ENCODE measurements at places on chromosomes 2 and 18.

DNA sequence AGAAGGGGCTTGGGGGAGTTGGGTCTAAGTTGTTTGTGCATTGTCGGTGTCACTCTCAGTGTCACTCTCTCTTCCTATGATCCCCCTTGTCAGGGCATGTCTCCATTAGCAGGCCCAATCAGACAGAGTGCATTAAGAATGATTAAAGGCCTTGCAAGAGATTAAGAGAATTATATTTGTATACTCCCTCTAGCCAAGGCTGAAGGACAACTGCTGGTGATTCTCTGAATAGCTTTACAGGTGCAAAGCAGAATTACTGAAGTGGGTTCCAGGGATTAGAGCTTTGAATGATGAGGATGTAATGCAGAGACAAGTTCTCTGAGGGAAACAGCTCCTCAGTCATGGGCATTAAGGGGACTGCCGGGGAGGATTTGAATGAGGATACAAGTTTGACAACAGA, 104.8 kb upstream of the LGALSL start:
- no peak for DNase-seq

DNA sequence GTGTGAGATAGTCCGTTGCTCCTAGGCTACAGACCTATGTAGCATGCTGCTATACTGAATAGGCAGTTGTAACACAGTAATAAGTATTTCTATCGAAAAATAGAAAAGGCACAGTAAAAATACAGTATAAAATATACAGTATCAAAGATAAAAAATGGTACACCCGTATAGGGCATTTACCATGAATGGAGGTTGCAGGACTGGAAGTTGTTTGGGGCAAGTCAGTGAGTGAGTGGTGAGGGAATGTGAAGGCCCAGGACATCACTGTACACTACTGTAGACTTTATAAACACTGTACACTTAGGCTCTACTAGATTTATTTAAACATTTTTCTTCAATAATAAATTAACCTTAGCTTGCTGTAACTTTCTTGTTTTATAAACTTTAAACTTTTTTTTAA, 3.5 kb downstream of the MAP3K20 start:
- DNase-seq, result no peak

DNA sequence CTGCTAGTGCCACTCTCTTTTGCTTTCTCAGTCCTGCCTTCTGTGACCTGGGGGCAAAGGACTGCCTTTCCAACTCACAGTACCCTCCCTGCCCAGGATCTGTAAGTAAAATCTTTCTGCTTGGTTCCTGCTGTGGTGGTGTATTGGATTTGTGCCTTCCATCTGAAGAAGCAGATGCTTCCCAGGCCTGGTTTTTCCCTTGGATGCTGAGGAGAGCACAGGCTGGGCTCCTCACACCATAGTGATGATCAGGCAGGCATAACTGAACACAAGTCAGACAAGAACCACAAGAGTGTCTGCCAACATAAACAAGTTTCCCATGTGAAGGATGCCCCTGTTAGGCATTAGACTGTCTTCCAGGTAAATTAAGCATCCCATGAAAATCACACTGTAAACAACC, 121.3 kb upstream of the NRXN1 start:
- DNase-seq, result no peak

DNA sequence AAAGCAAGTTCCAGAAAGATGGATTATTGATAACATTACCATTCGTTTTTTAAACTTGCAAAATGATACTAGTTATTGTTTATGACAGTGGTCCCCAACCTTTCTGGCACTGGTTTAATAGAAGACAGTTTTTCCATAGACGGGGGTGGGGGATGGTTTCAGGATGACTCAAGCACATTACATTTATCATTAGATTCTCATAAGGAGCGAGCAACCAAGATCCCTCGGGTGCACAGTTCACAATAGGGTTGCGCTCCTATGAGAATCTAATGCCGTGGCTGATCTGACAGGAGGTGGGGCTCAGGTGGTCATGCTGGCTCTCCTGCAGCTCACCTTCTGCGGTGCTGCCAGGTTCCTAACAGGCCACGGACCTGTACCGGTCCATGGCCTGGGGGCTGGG, 86.2 kb downstream of the BCL2 start:
- no peak for DNase-seq

- no peak for DNase-seq
These were observed 33.7 kb upstream of the PDIA6 start for GRCh38 chr2:10846110-10846861.

DNA sequence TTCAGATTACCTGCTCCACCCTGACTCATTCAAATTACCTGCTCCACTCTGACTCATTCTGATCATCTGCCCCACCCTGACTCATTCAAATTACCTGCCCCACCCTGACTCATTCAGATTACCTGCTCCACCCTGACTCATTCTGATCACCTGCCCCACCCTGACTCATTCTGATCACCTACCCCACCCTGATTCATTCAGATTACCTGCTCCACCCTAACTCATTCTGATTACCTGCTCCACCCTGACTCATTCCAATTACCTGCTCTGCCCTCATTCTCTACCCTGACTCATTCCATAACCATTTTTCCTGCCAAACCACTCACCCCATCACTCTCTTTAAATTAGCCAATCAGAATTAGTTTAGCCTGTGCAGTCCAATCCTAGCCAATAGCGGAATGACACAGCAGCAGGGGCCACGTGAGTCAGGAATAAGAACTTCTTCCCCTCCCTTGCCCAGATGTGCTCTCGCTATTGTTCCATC, 26.2 kb downstream of the CFAP53 start:
- DNase-seq, result no peak

Data from CD4-positive, alpha-beta T cell (primary cell).